Suppressor macrophage treated with lipopolysaccharide for 4 hours (primary cell): ENCODE measurements at places on chromosomes 13 and 19.

- peak; percentile 49 for DNase-seq
Observed at GRCh38 chr19:55647732-55648584, at the start of gene CCDC106. CCDC106 (plus strand) TSS chr19:55648212; CDS start chr19:55649047, 835 bp downstream.

DNA sequence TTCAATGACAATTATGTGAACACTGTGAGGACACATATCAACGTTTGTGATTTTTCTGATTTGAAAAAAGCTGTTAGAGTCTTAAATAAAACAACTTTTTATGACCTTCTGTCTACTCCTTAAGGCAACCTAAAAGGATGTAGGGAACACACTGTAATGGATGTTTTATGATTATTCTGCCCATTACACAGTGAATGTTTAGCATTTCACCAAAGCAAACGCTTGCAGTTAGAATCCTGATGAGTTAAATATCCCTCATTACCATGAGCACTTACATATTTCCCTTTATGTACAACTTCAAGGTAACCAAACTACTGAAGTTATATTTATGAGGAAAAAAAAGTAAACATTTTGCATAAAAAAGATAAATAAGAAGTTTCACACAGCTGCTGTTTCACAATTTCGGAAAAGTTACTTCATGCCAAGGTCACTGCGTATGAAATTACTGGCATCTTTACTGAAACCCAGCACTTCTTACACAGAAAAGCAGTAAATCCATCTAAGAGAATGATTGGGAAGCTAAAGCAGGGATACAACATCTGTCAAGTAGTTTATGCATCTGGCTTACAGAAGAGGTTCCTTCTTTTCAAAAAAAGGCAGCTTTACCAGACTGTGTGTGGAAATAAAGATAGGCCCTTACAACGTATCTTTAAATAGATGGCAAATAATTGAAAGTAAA lies 733.7 kb upstream of the ATXN8OS start:
- no peak for DNase-seq

- DNase-seq = no peak
Observed at GRCh38 chr19:16333001-16333586, 8.5 kb downstream of the KLF2 start.

- DNase-seq = peak; percentile 66
Observed at GRCh38 chr13:51552027-51552426, 32.2 kb upstream of the WDFY2 start.

DNA sequence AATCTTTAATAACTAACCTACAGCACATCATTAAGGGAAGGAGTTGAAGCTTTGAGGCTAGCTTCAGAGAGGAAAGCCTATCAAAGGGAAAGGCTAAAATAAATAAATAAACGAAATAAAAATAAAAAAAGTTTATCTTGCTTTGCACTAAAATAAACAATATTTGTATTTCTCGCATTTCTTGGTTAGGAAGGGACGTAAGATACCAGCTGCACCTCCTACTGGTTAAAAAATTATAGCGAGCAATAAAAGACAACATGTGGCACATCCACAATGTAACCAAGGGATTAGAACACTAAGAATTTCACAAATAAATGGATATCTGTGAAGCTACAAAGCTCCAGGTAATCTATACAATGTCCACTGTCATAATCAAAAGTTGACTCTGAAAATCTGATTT lies 194.5 kb downstream of the DACH1 start:
- peak; percentile 3 for DNase-seq

- DNase-seq = no peak
Observed at GRCh38 chr19:48284896-48285295, 15.0 kb downstream of the ZNF114 start.

GRCh38 chr19:48216933-48217332 lies 38.8 kb downstream of the CARD8 start:
- no peak for DNase-seq

DNA sequence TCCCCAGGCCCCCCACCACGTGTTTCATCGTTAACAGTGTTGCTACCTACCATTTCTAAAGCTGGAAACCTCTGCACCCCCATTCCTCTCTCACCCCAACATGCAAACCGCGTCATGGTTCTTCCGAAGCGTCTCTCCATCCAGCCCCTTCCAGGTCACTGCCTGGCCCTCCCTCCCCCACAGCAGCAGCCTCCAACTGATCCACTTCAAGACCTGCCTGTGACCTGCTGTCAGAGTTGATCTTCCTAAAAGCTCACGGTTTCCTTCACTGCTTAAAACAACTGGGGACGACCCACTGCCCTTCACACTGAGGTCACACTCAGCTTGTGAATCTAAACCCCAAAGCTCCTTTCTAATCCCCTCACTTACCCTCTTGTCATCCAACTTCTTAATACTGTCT lies 47.7 kb downstream of the STK24 start:
- no peak for DNase-seq

DNA sequence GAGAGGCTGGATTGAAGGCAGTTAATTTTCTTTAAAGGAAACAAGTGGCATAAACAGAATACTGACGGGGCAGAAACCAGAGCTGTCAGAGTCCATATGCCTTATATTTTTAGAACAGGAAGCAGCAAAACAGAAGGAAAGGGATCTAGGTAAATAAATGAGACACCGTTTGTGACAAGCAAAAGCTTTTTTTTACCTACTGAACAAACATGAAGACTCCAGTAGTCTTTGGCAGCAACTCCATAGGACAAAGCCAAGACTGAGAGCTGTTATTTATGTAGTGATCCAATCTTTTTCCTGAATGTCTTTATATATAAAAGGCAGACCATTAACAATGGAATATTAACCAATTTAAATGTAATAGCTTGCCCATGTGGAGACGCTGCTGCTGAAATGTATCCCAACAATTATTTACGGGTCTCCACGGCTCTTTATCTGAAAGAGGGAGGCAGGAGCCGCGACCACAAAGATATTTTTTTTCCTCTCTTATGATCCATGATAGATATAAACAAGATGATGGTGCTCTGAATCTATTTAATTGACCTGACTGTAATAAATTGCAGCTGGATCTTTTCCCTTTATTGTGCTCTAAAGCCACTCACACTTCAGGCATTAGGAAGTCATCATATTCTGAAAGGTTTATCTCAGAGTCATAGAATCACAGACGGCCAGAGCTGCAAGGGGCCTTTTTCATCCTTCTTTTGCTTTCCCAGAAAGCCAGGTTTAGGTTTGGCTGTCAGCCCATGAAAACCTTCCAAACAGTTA lies 687.8 kb downstream of the EFNB2 start:
- DNase-seq = no peak

- DNase-seq = no peak
Observed at GRCh38 chr13:98466634-98467236, 110.2 kb downstream of the STK24 start.

DNA sequence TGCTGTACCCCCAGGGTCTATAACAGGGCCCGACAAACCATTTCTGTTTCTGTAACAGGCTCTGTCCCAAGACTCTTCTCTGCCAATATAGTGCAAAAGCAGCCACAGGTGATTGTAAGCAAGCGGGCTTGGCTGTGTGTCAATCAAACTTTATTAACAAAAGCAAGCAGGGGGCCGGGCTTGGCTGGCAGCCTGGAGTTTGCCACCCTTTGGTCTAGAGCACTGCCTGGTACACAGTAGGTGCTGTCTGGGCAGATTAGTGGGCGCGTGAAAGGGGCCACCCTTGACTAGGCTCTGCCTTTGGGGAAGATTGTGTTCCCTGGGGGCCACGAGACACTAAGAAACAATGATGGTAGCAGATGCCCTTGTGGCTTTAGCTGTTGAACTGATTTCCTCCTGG lies 27.4 kb downstream of the CCL25 start:
- DNase-seq = no peak

DNA sequence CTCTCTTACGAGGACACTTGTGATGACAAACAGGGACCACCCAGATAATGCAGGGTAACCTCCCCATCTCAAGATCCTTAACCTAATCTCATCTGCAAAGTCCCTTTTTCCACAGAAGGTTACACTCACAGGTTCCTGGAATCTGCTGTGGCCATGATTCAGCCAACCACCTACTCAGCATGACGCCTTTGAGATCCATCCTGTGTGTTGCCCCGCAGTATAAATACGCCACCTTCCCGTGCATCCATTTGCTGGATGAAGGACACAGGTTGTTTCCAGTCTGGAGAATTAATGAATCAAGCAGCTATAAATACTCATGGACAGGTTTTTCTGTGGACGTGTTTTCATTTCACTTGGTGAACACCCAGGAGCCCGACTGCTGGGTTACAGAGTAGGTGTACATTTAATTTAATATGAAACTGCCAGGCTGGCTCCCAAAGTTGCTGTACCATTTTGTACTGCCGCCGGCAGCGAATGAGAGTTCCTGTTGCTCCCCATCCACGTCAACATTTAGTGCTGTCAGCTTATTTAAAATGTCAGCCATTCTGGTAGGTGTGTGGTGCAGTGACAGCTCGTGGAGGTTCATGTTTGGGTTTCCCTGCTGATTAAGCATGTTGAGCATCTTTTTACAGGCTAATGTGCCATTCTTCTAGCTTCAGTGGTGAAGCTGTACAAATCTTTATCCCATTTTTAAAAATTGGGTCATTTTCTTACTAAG lies 40.2 kb downstream of the ELL start:
- DNase-seq = no peak

DNA sequence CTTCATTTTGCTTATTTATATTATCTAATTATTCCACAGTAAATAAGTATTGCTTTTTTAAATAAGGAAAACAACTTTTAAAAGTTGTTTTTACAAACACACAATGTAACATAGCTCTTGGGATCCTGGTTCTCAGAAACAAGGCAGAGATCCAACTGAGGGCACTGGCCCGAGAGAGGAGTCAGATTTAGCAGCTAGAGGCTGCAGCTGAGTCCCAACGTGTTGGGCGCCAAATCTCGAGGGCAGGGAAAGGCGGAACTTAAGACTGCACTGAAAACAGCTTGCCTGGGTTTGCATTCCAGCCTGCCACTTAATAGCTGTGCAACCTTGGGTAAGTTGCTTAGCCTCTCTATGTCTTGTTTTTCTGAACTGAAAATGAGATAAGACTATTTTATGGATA lies 16.4 kb upstream of the WASF3 start:
- no peak for DNase-seq

DNA sequence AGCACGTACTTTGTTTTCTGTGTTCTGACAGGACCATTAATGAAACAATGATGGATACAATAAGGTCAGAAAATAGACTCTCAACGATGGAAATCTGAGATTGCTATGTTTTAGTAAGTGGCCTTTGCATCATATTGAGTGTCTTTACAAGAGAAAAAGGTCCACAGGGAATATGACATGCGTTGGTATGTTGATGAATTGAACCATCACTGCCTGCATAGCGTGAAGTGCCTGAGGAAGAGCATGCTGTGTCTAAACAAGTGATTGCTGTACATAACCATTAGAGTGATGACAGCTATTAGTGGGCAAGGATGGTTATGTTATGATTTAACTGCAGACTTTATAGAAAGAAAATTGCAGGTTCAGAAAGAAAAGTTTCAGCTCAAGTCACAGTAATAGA lies 623.2 kb downstream of the SLITRK5 start:
- no peak for DNase-seq

DNA sequence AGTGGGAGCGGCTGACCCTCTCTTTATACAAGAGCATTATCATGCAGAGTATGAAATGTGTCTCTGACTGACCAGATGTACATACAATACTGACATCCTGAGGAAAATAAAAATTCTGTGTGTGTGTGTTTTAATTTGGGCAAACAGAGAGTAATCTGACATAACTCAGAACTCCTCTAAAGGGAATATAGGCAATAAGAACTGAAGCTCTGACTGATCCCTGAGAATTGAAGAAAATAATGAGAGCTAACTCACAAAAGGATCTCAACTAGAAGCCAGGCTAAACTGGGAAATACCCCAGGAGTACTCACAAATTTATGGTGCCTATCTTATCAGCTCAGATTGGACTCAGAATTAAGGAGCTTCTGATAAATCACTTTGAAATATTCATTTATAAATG lies 539.9 kb downstream of the OLFM4 start:
- no peak for DNase-seq

DNA sequence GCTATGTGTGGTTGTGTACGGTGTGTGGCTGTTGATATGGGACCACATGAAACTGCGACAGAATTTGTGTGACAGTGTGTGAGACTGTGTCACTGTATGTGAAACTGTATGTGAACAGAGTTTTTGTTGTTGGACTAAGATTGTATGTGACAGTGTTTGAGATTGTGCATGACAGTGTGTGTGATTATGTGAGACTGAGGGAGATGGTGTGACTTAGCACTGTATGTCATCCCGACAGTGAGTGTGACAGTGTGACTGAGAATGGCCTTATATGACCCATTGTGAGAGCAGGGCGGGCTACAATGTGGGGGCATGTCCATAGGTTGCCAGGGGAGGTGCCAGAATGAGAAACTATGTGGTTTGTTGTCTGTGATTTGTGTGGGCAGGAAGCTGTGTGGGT lies 930 bp downstream of the ZNF583 start:
- DNase-seq = no peak

- peak; percentile 55 for DNase-seq
Observed at GRCh38 chr19:12543855-12544254, 7.4 kb downstream of the ZNF564 start.

- no peak for DNase-seq
Observed at GRCh38 chr13:111209613-111210012, 94.5 kb downstream of the ARHGEF7 start.
